ENCODE measurements at places on chromosomes 6 and 20. TPM values are rescaled to one million over a fixed set of nuclear protein-coding genes. Genes with fewer than 3 reads are reported as not detected.

The LGSN gene
- 1.4 TPM for polyA plus RNA-seq

The IL17A gene
- polyA plus RNA-seq = not detected

The PTK6 gene
- polyA plus RNA-seq = 1.1 TPM

The RUNX2 gene
- polyA plus RNA-seq = 2.5 TPM

The MAP3K4 gene
- 53.4 TPM for polyA plus RNA-seq

The BNIP5 gene
- polyA plus RNA-seq = 0.17 TPM

The BMP2 gene
- 19.4 TPM for polyA plus RNA-seq

The DEF6 gene
- 3.4 TPM for polyA plus RNA-seq

The EMILIN3 gene
- 7.7 TPM for polyA plus RNA-seq

The SAMD10 gene
- polyA plus RNA-seq = 7.5 TPM

The ZNF311 gene
- polyA plus RNA-seq = 7.9 TPM

The SAMD5 gene
- 19.4 TPM for polyA plus RNA-seq

- no peak for DNase-seq
These were observed 2.1 kb downstream of the SLC12A5 start for GRCh38 chr20:46031014-46031569.

DNA sequence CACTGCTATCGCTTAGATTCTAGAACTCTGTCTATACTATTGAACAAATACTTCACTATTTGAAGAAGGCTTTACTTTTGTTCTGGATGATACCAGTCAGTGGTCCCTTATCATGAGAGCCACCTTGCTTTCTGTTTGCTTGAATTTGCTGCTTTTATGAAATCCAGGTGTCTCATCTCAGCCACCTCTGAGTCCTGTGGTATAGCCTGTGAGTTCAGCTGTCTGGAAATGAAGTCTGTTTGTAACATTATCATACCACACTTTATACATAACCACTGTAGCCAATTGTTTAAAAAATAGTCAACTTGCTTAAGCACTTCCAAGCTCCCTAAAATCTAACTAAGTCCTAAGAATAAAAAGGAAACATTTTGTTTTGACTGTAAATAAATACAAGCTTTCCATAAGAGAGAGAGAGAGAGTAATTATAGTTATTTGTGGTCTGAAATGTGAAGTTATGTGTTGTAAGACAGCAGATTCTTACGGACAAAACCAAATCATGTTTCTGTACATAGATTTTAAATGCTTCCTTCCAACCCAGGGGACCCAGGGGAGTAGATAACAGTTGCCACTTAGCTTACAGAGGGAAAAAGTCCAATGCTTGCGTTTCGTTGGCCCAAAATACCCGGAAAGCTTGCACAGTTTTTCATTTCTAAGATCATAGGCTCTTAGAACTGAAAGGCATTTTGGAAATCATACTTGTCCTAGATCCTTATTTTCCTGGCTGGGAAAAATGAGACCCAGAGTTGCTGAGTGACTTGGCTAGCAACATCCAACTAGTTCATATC lies 1107.8 kb upstream of the FLRT3 start:
- no peak for DNase-seq

DNA sequence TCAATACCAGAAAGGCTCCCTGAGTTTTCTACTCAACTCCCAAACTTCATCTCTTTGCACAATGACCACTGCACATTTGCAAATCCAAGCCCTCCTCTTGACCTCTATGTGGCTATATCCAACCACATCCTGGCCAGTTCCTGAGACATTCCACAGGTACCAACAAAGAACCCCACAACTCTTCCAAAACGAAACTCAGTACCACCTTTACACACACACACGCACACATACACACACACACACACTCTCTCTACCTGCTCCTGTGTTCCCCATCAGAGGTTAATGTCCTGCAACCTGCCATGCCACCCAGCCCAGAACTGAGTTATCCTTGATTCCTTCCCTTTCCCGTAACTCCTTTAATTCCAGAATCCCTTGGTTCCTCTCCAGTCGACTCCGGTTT lies 58.5 kb downstream of the CHD6 start:
- no peak for DNase-seq

DNA sequence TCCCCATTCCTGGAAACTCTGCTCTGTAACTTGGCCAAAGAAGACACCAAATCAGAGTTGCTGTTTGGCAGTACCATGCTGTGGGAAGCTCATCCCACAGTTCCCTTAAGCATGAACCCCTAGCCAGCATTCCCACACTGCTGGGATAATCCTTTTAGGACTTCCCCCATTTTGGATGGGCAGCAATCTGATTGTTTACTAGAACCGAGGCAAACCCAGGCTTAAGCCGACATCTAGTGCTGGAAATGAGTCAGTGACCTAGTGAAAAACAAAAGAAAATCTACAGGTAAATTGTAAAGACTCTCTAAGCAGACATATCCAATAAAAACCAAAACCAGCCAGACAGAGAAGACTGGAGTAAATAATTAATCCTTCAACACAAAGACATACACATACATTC lies 5.2 kb downstream of the DNAH8 start:
- no peak for DNase-seq

DNA sequence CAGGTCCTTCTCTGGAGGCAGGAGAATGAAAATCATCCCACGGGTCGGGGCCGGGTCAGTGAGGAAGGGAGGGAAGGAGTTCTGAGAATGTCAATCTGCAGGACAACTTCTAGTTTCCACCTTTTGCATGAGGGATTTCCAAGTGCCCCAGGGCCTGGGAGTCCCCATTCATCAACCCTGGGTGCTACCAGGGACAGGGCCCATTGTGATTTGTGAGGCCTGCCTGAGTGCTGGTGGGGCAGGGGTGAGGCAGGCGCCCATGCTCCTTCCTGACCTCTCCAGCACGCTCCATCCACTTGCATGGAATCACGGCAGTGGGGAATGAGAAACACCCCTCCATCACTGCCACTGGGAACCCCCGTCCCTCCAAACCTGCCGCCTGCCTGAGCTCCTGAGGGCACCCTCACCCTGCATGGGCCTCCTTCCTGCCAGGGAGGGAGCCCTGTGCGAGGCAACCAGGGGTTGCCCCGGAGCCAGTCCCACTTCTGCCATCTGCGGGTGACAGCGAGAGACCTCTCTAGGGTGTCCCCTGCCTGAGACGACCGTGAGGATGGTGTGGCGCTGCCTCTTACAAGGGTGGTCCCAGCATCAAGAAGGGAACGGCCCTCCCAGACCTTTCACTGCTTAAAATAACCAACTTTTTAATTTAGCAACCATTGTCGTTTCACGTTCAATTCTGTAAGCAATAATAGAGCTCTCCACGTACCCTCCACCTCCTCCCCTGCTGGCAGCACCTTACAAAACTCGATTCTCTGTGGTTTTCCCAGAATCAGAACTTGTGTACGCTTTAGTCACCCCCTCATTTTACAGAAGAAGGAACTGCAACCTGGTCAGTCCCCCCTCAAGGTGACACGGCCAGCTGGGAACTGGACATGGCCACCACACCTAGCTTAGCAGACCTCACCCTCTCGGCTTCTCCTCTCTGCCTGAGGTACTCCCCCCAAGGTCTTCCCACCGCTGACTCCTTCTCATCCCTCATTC lies 28.6 kb downstream of the PMEPA1 start:
- DNase-seq = no peak

GRCh38 chr6:150466196-150466595 lies 97.4 kb downstream of the IYD start:
- DNase-seq = no peak

GRCh38 chr20:43961541-43962471 lies 47.2 kb downstream of the TOX2 start:
- peak; percentile 14 for DNase-seq

- peak; percentile 49 for DNase-seq
These were observed 92.1 kb downstream of the POPDC3 start for GRCh38 chr6:105087571-105088211.

- DNase-seq = peak; percentile 30
These were observed 84.4 kb downstream of the INSM1 start for GRCh38 chr20:20452254-20452676.

- DNase-seq = no peak
These were observed 19.0 kb downstream of the LRFN2 start for GRCh38 chr6:40568062-40568708.

GRCh38 chr20:18533491-18533890 lies 25.8 kb downstream of the SEC23B start:
- no peak for DNase-seq

- no peak for DNase-seq
These were observed 106.0 kb downstream of the PACRG start for GRCh38 chr6:162833776-162834175.

- DNase-seq = no peak
These were observed 404.9 kb upstream of the SOX4 start for GRCh38 chr6:21188505-21189223.

DNA sequence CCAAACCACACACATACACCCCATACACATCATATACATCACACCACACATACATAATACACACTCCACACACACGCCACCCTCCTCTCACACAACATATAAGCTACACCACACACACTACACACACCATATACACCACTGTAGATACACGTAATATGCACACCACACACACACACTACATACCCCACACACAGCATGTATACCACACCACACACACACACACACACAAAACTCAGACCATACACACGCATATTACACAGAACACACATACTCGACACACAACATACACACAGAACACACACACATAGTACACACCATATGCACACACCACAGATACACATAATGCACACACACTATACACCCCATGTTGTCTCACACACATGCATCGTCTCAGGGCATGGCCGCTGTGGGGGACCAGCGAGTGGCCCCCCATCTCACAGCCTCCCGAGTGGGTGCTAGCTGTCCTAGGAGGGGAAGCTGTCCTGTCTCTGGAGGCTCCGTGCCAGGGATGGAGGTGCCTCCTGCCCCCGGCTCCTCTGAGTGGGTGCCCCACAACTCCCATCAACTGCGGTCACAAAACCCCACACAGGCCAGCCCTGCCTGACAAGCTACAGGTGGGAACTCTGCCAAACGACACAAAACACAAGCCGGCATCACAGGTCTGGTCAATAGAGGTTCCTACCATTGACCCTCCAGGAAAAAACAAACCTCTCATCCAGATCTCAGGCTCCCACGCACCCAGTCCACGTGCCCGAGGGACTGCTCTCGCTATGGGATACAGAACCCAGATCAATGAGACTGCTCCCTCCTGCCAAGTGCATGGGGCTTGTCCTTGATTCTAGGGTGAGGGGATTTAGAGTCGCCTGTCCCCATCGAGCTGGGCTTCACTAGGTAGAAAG lies 49.1 kb downstream of the DACT2 start:
- DNase-seq = no peak

GRCh38 chr6:101935732-101936131 lies 542.2 kb downstream of the GRIK2 start:
- DNase-seq = no peak

DNA sequence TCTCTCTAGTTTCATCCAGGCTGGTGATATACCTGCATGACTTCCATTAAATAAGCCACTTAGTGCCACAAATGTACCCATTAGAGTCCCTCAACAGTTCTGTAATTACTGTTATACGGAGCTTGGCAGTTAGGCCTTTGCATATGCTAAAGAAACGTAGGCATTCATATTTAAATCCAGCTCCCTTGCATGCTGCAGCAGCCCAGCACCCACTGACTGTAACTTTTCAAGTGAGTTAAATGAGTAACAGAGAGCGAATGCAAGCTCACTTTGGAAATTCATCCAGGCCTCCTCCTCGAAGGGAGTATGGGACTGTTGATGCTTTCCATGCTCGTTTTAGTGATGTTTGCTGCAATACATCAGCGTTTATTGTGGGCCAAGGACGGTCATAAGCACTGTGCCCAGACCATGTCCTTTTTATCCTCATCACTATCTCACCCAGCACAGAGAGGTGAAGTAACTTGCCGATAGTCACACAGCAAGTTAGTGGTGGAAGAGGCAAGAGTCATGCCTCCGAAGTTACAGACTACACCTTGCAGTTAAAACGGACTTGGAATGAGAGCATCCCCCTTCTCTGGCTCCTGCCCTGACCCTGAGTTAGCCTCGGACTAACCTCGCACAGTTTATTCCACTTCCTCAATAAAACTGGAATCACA lies 179.4 kb upstream of the PDE10A start:
- no peak for DNase-seq

DNA sequence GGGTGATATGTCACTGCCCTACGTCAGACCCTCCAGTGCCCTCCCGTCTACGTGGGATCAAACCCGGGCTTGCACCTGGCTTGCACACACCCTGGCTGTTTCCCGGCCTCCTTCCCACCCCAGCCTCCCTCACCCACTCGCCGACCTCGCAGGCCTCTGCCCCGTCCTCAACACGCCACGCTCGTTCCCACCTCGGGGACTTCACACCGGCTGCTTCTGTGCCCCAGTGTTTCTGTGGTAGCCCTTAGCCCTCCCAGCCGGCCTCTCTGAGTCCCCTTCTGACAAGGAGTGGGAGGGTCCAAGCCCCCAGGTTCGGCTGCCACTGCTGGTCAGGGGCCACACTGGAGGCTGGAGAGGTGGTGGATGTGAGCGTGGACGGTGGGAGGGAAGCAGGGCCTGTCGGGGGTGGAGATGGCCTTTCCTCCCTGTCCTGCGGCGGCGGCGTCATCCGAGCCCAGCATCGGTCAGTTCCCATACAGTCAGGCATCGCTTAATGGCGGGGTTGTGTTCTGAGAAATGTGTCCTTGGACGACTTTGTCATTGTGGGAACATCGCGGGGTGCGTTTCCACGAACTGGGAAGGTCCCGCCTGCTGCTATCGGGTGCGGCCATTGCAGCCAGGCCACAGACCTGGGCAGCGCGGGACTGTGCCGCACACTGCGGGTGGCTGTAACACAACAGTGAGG lies 11.4 kb upstream of the KIF25 start:
- DNase-seq = no peak

GRCh38 chr6:74071214-74071613 lies 375.2 kb downstream of the CD109 start:
- no peak for DNase-seq

- DNase-seq = peak; percentile 12
These were observed 22.5 kb downstream of the SERINC1 start for GRCh38 chr6:122449069-122449468.

GRCh38 chr20:2476742-2477615 lies 6.4 kb upstream of the SNRPB start:
- no peak for DNase-seq

- DNase-seq = no peak
These were observed 5.9 kb downstream of the ESF1 start for GRCh38 chr20:13778827-13779226.

GRCh38 chr6:167210375-167211294 lies 52.9 kb upstream of the GPR31 start:
- DNase-seq = no peak

DNA sequence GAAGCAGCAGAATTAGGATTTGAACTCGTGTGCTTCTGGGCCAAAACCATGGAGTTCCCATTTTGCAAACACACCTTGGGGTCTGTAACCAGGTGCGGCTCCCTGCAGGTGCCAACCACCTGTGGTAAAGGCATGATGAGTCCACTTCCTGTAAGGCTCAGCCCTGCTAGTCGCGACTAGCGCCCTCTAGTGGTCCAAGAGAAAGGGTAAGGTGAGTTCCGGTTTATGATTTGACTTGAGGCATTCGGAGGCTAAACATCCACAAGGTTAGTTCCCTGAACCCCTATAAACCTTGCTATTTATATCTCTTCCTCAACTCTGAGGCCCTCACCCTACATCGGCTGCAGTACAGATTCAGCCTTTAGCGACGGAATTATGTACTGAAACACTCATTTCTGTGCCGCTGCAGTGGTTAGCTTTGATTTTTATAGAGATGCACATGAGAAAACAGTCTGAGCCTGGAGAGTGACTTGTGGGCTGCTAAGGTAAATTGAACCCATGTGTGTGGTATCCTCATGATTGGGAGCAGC lies 173.4 kb downstream of the PLCB1 start:
- no peak for DNase-seq

GRCh38 chr6:33236328-33236727 lies 28.0 kb downstream of the RING1 start:
- DNase-seq = no peak

All from left kidney (tissue), 8 donors.